Karpas-422 (cell line): ENCODE measurements at places on chromosomes 7 and 10. TPM values are rescaled to one million over a fixed set of nuclear protein-coding genes. Genes with fewer than 3 reads are reported as not detected.

The TMEM176A gene
- not detected in 2 replicates for total RNA-seq

DNA sequence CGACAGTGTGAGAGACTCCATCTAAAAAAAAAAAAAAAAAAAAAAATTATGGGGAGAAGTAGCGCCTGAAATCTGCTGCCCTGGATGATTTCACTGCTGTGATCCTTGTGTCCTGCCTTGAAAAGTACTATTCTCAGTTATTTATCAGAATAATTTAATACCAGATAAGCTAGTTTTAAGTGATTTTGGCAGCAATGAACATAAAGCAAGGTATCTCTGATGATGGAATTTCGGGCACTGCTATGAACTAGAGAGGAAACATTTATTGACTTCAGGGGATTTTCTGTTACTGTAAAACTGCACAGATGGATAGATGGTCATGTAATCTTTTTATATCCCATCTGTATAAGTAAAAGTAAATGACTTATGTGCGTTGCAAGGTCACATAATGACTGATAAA, 619.1 kb upstream of the ANKRD30A start:
- H3K27ac ChIP-seq: no peak overlapping the region
- no peaks in the 10 kb centered on the region for H3K4me1 ChIP-seq
- H3K4me3 ChIP-seq: no peak overlapping the region
- no peaks in the 10 kb centered on the region for H3K27me3 ChIP-seq

- no peaks in the 10 kb centered on the region for H3K27me3 ChIP-seq
- no peak overlapping the region for H3K27ac ChIP-seq
- no peaks in the 10 kb centered on the region for H3K4me1 ChIP-seq
- no peak for DNase-seq
- no peak overlapping the region for H3K4me3 ChIP-seq
- H3K36me3 ChIP-seq: no peaks in the 10 kb centered on the region
Measured at GRCh38 chr7:132343199-132343598, 233.1 kb downstream of the PLXNA4 start.

GRCh38 chr10:24114556-24114955, 94.4 kb upstream of the KIAA1217 start:
- H3K4me3 ChIP-seq: no peak overlapping the region
- DNase-seq: no peak
- H3K4me1 ChIP-seq: no peaks in the 10 kb centered on the region
- no peaks in the 10 kb centered on the region for H3K27me3 ChIP-seq

DNA sequence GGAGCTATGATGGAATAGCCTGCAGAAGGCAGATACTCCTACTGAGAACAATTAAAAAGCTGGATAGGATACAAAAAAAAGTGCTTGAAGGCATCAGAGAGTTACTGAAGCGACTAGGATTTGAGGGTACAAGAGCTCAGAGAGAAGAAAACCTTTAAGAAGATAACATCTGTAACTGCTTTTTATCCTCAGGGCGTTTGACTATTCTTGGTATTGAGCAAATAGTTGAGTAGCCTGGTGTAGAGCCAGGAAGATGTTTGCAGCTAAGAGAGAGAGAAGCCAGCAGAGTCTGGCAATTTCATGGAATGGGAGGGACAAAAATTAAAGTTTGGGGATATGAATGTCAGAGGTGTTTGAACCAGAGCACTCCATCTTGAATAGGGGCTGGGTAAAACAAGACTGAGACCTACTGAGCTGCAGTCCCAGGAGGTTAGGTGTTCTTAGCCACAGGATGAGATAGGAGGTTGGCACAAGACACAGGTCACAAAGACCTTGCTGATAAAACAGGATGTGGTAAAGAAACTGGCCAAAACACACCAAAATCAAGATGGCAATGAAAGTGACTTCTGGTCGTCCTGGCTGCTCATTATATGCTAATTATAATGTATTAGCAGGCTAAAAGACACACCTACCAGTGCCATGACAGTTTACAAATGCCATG, 428.8 kb downstream of the SH2D4B start:
- no peaks in the 10 kb centered on the region for H3K36me3 ChIP-seq
- no peaks in the 10 kb centered on the region for H3K4me1 ChIP-seq
- H3K27ac ChIP-seq: no peak overlapping the region
- H3K4me3 ChIP-seq: no peak overlapping the region
- no peak for DNase-seq

DNA sequence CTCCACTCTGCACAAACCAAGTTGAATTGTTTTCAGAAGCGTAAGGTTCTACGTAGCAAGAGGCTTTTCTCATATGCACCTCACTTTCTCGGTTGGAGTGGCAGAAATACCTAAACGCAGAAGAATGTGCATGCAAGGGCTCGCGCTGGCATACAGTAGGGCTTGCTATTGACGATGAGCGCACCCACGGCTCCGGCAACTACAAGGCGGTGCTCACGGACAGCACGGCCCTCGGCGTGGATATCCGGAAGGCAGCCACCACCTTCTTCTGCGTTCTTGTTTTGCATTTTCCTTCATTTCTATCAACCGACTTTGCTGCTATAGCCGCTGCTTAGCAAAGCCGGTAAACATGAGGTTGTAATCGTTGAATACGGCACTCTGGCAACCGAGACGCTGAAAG, 51.1 kb upstream of the UBE3C start:
- no peak overlapping the region for H3K4me3 ChIP-seq
- no peaks in the 10 kb centered on the region for H3K36me3 ChIP-seq
- no peaks in the 10 kb centered on the region for H3K4me1 ChIP-seq
- no peak overlapping the region for H3K27ac ChIP-seq

- DNase-seq: no peak
- H3K27ac ChIP-seq: no peak overlapping the region
- H3K36me3 ChIP-seq: no peaks in the 10 kb centered on the region
- H3K4me1 ChIP-seq: no peaks in the 10 kb centered on the region
- H3K27me3 ChIP-seq: no peaks in the 10 kb centered on the region
Measured at GRCh38 chr10:58477122-58477521, 35.5 kb upstream of the BICC1 start.
